ENCODE measurements at places on chromosomes 2 and 18.

DNA sequence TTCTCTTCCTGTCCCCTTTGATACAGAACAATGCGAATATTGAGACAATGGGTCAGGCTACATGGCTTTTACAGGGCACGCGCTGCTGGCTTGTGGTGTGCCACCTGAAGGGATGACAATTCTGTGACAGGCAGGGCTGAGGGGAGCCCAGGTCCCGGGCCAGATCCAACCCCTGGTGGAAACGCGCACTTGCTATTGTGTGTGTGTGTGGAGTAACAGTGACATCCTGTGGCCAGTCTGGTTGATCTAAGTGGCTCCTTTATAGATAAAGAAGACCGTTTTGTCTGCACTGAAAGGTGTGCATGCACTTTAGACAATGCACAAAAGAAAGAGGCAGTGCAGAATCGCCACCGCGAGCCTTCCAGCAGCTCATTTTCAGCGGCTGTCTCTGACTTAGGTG, 273.6 kb downstream of the HRH4 start:
- DNase-seq, result no peak

- DNase-seq, result no peak
Measured at GRCh38 chr2:1553671-1554295, 140.5 kb downstream of the TPO start.

DNA sequence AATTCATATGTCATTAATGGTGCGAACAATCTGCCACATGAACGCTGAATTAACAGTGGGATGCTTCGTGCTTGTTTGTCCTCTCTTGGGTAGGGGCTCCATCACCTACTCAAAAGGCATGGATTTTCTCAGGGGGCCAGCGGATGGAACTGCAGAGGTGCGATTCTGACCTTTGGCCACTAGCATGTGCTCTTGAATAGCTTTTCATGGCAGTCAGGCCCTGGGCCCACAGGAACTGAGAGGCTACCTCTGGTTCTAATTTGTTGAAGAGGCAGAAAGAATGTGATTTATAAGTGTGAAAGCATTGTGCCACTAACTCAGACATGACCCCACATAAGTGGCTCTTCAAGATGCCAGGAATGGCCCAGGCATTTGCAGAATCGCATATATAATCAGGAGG, 283.2 kb downstream of the INSIG2 start:
- no peak for DNase-seq

DNA sequence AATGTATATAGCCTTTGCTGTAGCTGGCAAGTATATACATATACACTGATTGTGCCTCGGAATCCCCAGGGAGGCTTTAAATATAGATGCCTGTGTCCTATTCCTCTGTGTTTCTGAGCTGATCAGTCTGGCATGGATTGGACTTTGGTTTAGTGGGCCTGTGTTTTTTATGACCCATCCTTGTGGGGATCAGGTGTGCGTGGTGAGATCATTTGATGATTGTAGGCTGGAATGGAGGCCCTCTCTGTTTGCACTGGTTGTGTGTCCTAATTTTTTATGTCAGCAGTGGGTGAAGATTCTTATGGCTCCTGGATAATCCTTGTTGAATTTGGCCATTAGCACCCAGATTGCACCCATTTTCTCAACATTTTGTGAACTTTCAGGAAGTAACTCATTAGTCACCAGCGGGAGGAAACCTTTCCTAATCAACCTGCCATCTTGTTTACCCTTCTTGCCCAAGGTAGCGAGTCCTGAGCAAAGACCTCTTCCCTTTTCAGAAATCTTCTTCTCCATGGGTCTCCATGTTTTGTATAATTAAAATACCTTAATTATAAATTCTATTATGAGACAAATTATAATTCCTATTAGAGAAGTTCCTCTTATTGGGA, 75.8 kb downstream of the UGGT1 start:
- no peak for DNase-seq

DNA sequence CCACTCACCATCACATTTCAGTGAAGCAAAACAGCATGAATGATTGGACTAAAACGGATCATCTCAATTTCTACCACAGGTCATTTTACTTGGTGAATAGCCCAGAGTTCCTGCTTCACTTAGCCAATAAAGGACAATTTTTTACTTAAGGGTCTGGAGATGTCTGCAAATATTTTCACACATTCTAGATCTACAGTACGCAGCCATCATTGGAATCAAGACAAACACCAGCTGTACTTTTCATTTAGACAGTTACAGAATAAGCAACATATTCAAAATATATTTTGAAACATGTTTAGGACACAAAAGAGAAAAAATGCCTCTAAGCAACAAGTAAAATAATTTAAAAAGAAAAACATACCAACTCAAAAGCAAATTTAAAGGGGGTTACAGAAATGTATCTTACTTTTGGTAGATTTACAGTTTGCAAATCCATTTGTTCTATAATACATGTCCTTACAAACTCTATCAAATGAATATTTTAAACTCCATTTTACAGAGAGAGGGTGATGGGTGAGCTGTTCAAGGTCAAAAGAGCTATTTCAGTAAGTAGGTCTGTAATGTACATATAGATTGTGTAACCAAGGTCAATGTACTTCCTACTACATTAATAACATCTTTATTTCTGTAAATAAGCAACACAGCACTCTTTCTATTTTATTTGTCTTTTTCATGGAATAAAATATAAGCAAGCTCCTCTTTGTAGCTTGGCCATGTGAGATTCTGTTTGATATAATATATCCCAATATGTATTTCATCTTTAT, 13.4 kb downstream of the PPP1R1C start:
- no peak for DNase-seq

- DNase-seq, result no peak
Measured at GRCh38 chr18:38087538-38087937, 521.9 kb upstream of the CELF4 start.

GRCh38 chr2:190121971-190122370, 59.4 kb upstream of the MSTN start:
- DNase-seq, result no peak

- no peak for DNase-seq
Measured at GRCh38 chr2:10935366-10935918, 23.7 kb downstream of the KCNF1 start.

GRCh38 chr2:59259913-59260312, 1018.8 kb upstream of the FANCL start:
- DNase-seq, result no peak

DNA sequence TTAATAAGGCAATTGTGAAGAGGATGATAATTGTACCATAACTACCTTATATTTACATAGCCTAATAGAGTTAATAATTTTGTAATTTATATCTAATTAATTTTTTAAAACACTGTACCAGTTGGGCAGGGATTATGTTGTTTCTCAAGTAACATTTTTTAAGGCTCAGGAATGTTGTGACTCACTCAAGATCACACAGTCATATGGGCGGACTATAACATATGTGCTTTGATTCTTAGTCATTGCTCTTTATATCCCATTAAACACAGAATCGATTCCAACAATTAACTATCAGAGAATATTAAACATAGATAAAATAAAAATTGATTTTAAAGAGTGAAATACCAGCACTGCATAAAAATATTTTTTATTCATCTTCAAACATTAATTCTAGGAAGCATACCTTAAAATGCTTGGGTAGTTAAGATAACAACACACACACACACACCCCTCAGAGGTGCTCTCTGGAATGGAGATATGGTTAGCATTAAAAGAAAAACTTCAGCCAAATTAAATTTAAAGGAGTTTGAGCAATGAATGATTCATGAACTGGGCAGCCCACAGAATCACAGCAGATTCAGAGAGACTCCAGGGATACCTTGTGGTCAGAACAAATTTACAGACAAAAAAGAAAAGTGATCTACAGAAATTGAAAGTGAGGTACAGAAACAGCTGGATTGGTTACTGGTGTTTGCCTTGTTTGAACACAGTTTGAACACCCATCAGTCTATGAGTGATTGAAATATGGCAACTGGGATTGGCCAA, 869.4 kb upstream of the ID2 start:
- no peak for DNase-seq

DNA sequence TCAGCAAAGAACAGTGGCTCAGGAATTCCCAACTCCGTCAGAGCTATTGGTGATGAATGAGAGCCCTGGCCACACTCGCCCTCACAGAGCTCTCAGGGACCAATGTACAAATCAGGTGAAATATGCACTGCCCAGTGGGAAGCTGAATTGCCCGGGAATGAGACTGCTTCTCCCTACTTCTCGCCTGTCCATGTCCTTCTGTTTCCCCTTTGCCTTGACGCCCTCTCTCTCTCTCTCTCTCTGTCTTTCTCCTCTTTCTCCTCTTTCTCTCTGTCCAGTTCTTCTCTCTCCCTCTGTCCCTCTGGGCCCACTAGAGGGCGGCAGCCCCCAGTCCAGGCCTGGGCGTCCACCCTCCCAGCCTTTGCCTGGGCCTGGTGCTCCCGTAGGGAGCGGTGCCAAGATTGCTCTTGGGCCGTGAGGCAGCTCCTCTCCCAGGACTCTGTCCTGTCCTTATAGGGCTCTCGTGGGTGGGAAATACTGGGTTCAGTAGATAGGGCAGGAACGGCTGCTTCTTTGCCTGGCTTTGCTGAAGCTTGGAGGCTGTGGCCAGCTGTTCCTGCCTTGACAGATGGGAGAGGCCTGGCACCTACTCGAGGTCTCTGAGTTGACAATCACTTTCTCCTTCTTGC, 28.4 kb upstream of the PUM2 start:
- no peak for DNase-seq

DNA sequence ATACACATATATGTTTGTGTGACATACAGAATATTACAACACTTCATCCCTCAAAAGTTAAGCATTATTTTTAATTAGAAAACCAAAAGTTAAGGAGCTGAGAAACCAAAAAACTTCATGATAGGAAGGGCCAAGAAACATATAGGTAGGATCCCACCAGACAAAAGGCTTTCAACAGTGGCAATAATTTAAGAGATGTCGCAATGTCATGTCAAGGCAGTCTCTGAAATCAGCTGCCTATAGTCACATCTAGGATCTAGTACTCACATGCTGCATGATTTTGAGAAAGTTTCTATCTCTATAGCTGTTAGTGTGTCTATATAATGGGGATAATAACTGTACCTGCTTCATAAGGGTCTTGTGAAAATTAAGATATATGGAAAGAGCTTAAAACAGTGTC, 72.7 kb downstream of the SPIRE1 start:
- no peak for DNase-seq

DNA sequence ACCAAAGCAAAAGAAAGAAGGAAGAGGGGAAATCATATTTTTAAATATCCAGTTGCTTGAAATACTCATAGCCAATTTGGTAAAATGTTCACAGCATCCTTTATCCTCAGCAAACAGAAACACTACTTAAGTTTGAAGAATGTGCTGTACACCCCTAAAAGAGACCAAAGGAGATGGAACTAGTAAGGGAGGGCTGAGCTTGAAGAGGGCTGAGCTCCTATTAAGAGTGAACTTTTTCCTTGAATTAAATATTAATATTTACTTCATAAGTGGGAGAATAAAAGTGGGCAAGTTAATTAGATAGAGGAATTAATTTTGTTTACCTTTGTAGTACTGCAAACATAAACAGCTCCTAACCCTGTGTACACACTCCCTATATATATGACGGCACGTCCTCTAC, 7.0 kb downstream of the EVX2 start:
- no peak for DNase-seq

DNA sequence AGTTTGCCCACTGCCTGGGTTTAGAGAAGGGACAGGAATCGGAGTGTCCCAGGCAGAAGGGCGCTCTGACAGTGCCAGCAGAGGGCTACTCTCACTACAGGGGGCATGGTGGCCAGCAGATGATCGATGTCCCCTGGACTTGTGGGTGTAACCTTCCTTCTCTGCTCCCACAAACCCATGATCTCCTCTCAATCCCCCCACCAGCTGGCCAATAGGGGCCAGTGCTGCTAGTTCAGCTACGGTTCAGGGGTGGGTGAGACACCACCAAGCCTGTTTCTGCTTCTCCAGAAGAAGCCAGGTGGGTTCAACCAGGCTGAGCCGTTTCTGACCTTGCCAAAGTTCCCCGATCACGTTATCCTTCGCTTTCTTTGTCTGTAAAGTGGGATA, 1.3 kb downstream of the NPPC start:
- no peak for DNase-seq

- DNase-seq, result no peak
Measured at GRCh38 chr2:47075361-47076125, 79.6 kb downstream of the STPG4 start.

DNA sequence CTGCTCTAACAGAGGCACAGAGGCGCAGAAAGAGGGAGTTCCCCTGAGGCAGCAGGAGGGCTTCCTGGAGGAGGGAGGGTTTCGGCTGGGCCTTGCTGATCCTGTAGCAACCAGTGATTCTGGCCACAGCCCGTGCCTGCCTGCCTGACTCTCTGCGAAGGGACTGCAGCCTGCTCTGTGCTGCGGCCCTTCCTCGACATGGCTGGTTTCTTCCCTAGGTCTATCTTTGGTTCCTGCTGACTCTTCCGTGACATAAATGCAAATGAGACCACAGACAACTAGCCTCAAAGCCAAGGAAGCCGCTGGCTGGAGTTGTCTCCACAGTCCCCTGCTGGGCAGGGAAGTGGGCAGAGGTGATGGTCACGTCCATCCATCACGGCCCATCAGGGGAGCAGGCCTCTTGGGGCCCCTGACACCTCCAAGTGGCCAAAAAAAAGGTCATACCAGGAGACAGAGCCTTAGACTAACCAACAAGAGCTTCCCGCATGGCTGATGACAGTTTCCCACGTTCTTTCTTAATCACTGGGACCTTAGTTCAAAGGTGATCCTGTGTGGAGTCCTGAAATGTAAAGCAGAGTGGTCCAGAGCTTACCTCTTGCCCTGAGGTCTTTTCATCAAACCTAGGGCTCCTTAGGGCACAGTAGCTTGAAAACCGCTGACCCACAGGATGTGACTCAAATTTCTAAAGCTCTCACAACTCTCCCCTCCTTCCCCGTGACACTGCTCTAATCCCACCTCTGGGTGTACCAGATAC, 55.3 kb downstream of the HS1BP3 start:
- no peak for DNase-seq

DNA sequence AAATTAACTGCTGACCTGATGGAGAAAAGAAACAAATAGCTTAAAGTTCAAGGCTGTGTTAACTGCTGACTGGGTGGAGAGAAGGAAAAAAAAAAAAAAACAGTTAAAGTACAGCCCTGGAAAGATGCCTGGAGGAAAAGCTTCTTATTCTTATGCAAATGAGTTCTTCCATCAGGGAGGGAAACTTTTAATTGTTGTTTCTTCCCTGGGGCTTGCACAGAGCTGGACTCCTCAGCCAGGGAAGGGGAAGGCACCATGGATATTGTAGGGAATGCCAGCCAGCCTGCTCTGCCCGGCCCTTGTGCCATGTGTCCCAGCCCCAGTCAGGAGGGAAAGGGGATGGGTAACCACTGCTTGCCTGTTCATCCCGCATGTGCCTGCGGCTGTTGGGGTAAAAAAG, 833.1 kb upstream of the CRIM1 start:
- DNase-seq, result no peak
